Thymus (tissue), 14 donors: ENCODE measurements at places on chromosomes 11 and 22.

GRCh38 chr11:131998020-131998419 lies 627.6 kb downstream of the NTM start:
- DNase-seq: no peak

- DNase-seq: no peak
Observed at GRCh38 chr11:74735365-74735928, 4.2 kb upstream of the CHRDL2 start.

DNA sequence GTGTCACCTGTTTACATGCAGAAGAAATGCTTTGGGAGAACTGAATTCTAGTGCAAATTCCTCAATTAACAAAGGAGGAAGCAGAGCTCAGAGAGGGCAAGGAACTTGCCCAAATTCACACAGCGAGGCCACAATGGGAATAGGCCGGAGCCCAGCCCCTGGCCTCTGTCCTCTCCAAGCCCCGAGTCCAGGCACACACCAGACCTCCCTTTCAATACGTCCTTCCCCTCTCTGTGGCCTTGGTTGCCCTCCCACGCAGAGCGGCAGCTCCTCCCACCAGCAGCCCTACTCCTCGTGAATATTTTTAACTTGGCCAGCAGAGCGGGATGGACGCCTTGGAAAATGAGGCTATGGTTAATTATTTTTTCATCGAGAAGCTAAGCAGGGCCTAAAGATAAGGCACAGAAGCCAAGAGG lies 1.6 kb upstream of the CARD10 start:
- DNase-seq: no peak

- no peak for DNase-seq
Observed at GRCh38 chr11:94671553-94672366, 96.4 kb upstream of the AMOTL1 start.

GRCh38 chr11:10526974-10527918 lies 13.7 kb downstream of the RNF141 start:
- DNase-seq: no peak

- no peak for DNase-seq
Observed at GRCh38 chr11:11731311-11732083, 109.7 kb upstream of the GALNT18 start.

DNA sequence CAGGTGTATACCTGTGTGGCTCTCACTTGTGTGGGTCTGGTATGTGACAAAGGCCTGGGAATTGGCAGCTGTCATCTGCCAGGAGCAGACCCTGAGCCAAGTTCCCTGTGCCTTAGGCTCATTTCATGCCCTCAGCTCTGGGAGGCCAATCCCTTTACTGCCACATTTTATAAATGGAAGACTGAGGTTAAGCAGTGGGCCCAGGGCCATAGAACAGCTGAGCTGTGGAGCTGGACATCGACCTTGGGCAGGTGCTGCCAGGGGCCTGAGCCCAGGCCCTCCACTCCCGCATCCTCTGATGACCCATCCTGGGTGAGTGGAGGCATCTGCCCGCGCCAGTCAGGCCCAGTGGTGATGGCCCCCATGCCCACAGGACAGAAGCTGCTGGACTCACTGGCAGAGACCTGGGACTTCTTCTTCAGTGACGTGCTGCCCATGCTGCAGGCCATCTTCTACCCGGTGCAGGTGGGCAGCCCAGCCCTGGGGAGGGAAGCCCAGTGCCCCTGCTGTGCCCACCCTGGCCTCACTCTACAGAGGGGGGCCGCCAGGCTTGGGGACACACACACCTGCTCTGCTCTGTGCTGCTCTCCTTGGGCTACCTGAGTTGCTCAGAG lies 20.9 kb upstream of the ARHGAP8 start:
- DNase-seq: no peak

DNA sequence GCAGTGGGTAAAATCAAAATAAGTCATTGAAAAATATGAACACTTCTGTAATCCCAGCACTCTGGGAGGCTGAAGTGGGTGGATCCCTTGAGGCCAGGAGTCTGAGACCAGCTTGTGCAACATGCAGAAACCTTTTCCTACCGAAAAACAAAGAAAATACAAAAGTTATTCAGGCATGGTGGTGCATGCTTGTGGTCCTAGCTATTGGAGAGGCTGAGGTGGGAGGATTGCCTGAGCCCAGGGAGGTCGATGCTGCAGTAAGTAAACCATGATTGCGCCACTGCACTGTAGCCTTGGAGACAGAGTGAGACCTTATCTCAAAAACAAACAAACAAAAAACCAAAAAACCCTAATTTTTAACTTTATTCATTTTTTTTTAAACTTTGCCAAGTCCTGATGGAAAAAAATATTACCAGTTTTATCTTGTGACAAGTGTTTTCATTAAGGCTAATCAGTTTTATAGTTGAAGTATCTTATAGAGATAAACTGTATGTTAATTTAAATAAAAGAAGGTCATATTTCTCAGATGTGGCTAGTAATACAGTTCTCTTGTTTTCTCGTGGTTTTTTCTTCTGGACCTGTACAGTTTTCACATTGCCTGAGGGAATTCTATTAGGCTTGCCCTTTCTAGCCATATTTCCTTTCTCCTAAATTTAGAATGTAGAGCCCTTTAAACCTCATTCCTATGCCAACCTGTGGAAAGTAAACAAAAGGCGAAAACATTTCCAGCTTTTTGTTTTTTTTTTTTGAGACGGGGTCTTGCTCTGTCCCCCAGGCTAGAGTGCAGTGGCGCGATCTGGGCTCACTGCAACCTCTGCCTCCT lies 9.4 kb downstream of the HIPK3 start:
- DNase-seq: no peak

- DNase-seq: no peak
Observed at GRCh38 chr11:11390068-11390771, 37.2 kb upstream of the CSNK2A3 start.

- no peak for DNase-seq
Observed at GRCh38 chr11:76237914-76238313, 31.6 kb upstream of the WNT11 start.
